ENCODE measurements at places on chromosomes 11 and 22. TPM values are rescaled to one million over a fixed set of nuclear protein-coding genes. Genes with fewer than 3 reads are reported as not detected.

Gene DLAT
- total RNA-seq = 68.1 TPM

Gene ASRGL1
- 27.6 TPM for total RNA-seq

Gene OR52W1
- not detected for total RNA-seq

Gene PGR
- not detected for total RNA-seq

Gene ANO5
- 1.1 TPM for total RNA-seq

Gene CTSW
- total RNA-seq = not detected

DNA sequence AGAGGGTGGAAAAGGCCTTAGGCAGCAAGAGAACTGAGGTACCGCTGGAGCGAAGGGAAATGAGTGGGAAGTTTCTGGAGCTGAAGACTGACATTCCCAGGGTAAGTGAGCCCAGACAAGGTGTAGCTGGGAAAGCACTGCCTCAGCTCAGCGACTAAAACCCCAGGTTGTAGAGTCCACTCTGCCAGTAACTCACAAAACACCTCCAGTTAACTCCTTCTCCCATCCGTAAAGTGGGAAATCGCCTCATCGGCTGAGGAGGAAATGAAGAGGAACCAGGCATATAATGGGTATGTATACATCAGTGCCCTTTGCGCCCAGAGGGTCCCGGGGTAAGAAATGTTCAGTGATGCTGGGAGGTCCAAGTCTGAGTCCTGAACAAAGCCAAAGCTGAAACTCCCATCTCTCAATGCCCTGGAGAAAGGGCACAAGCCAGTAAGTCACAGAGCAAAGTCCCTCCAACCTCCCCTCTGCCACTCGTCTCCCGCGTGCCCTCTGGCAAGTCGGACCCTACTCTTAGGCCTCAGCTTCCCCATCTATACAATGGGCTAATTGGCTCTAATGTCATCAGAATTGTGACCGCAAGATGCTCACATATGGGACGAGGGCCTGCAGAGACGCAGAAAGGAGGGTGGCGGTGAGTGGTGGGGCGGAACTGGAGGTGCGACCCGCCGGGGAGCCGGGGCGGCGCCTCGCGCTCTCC is 588 bp downstream of the VPS37C start:
- H3K27ac ChIP-seq = peak overlapping the region; percentile 97
- H3K27me3 ChIP-seq = no peaks in the 10 kb centered on the region
- no peak for DNase-seq
- H3K4me3 ChIP-seq = peak overlapping the region; percentile 74

GRCh38 chr11:77144857-77145428 is 16.9 kb downstream of the MYO7A start:
- no peaks in the 10 kb centered on the region for H3K4me1 ChIP-seq
- H3K27ac ChIP-seq = no peak overlapping the region
- no peak overlapping the region for H3K4me3 ChIP-seq
- H3K27me3 ChIP-seq = no peaks in the 10 kb centered on the region
- DNase-seq = no peak

GRCh38 chr11:8313504-8314090 is 49.9 kb upstream of the LMO1 start:
- no peak overlapping the region for H3K27ac ChIP-seq
- H3K4me1 ChIP-seq = no peaks in the 10 kb centered on the region
- no peaks in the 10 kb centered on the region for H3K36me3 ChIP-seq
- no peak for DNase-seq
- H3K27me3 ChIP-seq = no peaks in the 10 kb centered on the region

DNA sequence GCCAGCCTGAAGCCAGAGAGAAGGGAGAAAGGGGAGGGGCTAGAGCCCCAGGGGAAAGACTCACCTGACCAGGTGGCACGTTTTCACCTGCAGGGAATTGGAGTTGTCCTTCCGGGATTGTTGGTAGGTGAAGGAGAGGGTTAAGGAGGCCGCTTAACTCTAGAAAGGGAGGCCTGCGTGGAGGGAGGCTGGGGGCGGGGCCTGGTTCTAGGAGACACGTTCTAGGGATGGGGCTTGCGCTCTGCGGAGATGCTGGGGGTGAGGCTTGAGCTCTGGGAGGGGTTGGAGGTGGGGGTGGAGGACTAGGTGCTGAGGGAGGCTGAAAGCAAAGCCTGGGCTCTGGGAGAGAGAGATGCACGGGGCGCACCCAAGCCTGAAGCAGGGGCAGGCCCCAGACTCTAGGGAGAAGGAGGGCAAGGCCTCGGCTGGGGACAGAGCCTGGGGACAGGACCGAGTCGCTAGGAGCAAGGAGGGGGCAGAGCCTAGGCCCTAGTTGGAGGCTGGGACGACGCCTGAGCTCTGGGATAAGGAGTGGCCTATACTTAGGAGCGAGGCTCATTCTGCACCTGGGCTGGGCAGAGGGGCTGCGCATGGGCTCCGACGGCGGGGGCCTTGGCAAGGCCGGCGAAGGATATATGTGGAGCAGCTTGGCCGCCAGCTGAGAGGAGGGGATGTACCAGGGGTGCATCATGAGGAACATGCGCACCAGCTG is 2.4 kb downstream of the RASGRP2 start:
- no peak overlapping the region for H3K27ac ChIP-seq
- H3K4me1 ChIP-seq = peaks cover 36% of the 10 kb centered on the region
- no peak overlapping the region for H3K4me3 ChIP-seq
- DNase-seq = no peak

DNA sequence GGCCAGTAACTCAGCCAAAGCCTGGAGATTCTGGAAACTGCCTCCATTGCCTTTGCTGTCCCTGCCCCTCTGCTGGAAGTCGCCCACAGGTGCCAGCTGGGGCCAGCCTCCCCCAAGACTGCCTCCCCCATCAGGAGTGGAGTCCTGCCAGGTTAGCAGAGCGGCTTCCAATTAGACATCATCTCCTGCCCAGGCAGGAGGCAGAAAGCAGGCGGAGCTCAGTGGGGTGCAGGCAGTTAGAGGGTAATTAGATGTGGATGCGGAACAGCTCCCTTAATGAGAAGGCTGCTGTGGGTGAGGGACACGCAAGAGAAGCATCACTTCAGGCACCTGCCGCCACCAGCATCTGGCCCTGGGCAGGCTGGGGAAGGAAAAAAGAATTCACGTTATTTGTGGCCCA is 90.9 kb upstream of the TP53I11 start:
- H3K27ac ChIP-seq = no peak overlapping the region
- DNase-seq = no peak
- H3K27me3 ChIP-seq = no peaks in the 10 kb centered on the region
- no peaks in the 10 kb centered on the region for H3K36me3 ChIP-seq
- H3K4me3 ChIP-seq = no peak overlapping the region
- peaks cover 6% of the 10 kb centered on the region for H3K4me1 ChIP-seq

DNA sequence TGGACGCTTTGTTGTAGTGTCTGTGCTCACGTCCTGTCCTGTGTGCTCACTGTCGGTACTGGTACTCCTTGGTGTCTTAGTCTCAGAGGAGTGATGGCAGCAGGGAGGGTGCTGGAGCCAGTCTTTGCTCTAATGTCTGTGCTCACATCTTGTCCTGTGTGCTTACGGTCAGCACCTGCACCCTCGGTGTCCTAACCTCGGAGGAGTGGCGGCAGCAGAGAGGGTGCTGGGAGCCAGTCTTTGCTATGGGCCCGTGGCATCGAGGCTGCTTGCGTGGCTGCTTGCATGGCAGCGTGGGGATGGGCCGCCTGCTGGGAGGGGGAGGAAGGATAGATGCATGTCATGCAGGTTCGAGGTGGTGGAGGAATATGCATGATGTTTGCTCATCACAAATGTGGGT is 12.7 kb downstream of the IGHMBP2 start:
- H3K4me3 ChIP-seq = no peak overlapping the region
- no peaks in the 10 kb centered on the region for H3K4me1 ChIP-seq
- no peaks in the 10 kb centered on the region for H3K27me3 ChIP-seq

- no peak for DNase-seq
- no peak overlapping the region for H3K27ac ChIP-seq
- H3K36me3 ChIP-seq = no peaks in the 10 kb centered on the region
Measured at GRCh38 chr22:34688825-34689224, 377.1 kb upstream of the ISX start.

DNA sequence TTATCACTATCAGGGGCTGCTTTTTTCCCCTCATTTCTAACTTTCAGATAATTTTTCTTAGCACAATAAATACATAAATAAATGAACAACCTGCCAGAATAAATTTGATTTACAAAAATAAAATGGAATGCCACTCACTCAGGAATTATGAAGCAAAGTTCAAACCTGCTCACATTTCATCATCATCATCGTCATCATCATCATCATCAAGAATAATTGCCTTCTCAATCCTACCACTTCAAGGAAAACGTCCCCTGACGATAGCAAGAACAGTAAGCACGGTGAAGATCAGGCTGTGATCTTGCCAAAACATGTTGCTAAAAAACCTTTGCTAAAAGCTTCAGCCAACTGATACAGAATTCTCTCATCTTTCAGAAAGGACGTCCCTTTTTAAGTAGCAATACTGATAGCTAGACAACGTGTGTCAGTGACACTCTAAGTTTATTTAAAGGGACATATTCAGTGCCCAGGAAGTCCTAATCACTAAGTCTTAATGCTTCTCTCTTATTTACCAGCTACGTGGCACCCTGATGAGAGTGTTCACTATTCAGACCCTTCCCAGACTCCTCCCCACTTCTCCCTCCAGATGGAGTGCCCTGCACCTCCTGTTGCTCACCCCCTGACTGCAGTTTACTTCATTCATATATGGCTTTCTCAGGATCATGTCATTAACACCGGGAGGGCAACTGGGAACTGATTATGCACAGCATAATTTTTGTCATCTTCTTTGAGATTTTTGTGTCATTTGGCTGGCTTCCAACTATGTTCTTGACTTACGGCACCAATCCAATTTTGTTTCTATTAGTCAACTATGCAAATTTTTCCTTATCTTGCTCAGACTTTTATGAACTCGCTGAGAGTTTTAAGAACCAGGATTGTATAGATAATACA is 200.1 kb upstream of the GUCY1A2 start:
- DNase-seq = no peak
- H3K4me3 ChIP-seq = no peak overlapping the region
- no peak overlapping the region for H3K27ac ChIP-seq
- H3K4me1 ChIP-seq = no peaks in the 10 kb centered on the region
- no peaks in the 10 kb centered on the region for H3K27me3 ChIP-seq

DNA sequence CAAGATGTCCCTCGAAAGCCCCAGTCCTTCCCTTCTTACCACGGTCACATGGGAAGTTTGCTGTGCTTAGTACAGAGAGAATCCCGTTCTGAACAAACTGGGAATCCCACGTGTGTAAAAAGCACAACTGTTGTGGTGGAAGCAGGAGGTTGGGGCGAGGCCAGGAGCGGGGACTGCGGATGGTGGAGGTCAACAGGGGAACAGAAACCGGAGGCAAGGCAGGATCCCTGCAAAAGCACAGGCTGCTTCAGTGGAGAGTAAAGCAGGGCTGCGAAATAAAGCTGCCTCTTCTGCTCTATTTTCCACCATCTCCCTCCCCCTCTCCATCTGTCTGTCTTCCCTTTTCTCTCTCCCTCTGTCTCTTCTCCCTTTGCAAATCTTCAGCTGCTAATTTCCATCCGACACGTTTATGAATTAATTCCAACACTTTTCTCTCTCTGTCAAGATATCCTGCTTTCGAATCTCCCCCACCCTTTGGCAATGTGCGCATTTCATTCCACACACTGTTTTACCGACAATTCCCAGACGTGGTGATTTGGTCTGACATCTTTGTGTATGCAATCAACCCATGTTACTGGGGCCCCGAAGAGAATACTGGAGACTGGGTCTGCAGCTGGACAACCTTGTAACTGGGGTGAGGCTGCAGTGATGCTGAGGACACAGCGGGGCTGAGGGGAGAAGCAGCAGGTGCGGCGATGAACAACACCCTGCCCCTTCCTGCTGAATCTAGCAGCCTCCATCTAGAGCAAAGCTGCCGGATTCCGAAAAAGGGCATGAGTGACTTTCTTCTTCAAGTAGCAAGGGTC is 571.8 kb downstream of the OPCML start:
- no peak for DNase-seq
- H3K4me1 ChIP-seq = no peaks in the 10 kb centered on the region
- no peaks in the 10 kb centered on the region for H3K36me3 ChIP-seq
- no peaks in the 10 kb centered on the region for H3K27me3 ChIP-seq
- no peak overlapping the region for H3K27ac ChIP-seq

DNA sequence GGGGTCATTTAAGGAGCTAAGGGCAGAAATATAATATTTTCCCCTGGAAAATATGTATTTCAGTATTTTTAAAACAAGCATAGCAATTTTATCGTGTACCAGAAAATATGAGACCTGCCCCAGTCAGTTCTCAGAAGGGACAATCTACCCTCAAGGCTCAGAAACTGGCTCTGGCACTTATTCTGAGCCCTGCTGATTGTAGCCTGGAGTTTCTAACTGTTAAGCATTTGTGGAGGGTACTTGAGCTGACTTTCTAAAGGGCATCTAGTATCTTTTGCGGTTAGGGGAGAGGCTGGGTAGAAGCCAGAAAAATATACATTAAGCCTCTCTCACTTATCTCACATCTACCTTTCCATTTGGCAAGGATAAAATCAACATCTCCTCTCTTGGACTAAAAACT is 71.3 kb upstream of the FSHB start:
- no peaks in the 10 kb centered on the region for H3K36me3 ChIP-seq
- no peak for DNase-seq
- H3K27ac ChIP-seq = no peak overlapping the region
- H3K4me1 ChIP-seq = no peaks in the 10 kb centered on the region
- no peaks in the 10 kb centered on the region for H3K27me3 ChIP-seq

GRCh38 chr11:115008799-115009198 is 330.5 kb downstream of the NXPE2 start:
- H3K27ac ChIP-seq = no peak overlapping the region
- H3K4me3 ChIP-seq = no peak overlapping the region
- H3K36me3 ChIP-seq = no peaks in the 10 kb centered on the region
- H3K27me3 ChIP-seq = no peaks in the 10 kb centered on the region

- DNase-seq = no peak
- no peak overlapping the region for H3K4me3 ChIP-seq
- H3K4me1 ChIP-seq = no peaks in the 10 kb centered on the region
- H3K36me3 ChIP-seq = peaks cover 66% of the 10 kb centered on the region
Measured at GRCh38 chr11:14506532-14506931, 6.9 kb upstream of the COPB1 start.

DNA sequence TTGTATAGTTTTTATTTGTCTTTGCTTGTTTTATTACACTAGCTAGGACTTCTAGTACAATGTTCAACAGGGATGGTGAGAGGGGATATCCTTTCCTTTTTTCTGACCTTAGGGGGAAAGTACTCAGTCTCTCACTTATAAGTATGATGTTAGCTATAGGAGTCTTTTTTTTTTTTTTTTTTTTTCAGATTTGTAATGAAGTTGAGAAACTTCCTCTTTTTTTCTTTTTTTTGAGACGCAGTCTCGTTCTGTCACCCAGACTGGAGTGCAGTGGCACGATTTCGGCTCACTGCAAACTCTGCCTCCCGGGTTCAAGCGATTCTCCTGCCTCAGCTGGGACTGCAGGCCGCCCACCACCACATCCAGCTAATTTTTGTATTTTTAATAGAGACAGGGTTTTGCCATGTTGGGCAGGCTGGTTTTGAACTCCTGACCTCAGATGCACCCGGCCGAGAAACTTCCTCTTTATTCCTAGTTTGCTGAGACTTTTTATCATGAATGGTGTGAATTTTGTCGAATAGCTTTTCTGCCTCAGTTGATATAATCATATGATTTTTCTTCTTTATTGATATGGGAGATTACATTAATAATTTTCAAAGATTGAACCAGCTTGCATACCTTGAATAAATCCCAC is 10.9 kb downstream of the TRIM22 start:
- H3K27ac ChIP-seq = no peak overlapping the region
- no peaks in the 10 kb centered on the region for H3K36me3 ChIP-seq
- DNase-seq = no peak
- H3K27me3 ChIP-seq = peaks cover 42% of the 10 kb centered on the region

Measured in HCT116 (cell line).